ENCODE measurements at places on chromosomes 7 and 10.

DNA sequence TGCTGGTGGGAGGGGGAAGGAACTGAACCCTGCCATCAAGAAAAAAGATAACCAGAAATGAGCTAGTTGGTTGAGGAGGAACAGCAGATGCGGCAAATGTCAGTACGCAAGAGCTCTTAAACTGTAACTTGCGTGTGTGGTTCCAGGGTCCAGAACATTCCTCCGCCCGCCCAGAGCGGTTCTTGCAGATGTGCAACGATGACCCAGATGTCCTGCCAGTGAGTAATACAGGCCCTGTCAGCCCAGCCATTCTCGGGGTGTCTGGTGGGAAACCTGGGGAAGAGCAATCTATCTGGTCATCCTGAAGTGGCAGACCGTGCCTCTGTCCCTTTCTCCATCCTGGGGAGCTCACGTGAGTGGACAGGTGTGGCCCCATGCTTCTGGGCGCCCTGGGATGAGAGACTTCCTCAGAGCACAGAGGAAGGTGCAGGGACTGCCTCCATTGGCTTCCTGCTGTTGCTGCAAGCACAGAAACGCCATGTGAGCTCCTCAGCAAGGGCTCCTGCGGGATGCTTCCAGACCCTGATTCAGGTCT, 50.5 kb upstream of the ZMIZ2 start:
- DNase-seq = no peak

GRCh38 chr10:30007406-30007805, 52.0 kb downstream of the JCAD start:
- DNase-seq = no peak

DNA sequence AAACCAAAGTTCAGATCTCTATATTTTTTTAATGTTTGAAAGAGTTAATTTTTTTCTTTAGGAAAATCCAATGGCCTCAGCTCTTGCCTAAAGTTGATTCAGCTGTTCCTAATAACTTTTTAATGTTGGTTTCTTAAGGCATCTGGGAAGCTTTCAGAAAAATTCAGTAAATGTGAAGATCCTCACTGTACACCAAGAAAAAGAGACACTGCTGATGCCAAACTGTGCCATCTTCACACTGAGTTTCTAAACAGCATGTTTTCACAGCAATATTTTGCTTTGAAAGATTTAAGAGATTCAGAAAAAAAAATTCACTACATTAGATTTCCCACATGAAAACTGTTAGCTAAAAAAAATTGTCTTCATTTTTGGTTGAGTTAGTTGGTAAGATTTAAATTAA, 249.4 kb downstream of the NEBL start:
- DNase-seq = no peak

- DNase-seq = no peak
Measured at GRCh38 chr7:8386926-8387550, 46.4 kb upstream of the NXPH1 start.

DNA sequence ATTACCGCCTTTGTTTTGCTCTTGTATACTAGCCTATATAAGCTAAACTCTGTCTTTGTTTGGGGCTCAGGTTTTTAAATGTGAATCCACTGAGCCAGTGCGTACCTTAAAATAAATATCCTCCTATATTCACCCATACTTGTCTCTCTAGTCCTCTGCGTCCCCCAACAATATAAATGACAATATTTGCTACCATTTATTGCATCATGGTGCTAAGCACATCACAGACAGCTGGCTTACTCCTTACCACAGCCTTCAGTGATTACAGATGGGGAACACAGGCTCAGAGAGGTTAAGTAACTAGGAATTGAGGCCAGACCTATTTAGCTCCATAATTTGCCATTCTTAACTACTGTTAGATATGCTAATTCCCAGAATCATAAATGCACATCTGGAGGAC, 3.4 kb upstream of the ADCK2 start:
- no peak for DNase-seq

GRCh38 chr7:112125250-112125649, 80.9 kb downstream of the DOCK4 start:
- no peak for DNase-seq

DNA sequence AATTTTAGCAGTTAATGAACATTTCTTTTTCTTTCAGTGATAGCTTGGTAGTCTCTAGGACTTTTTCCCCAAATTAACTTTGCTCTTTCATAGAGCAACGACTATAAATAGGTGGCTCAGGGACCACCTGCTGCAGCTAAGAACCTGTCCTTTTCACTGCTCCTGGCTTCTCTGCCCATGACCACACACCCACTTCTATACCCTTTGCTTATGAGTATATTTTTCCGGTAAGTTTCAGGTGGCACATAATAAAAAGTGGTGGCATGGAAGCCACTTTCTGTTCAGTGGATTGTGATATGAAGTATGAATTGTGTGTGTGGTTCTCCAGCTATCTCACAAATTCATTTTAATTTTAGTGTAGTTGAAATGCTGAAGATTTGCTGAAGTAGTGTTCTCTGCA, 1.2 kb downstream of the ING3 start:
- no peak for DNase-seq

- DNase-seq = no peak
Measured at GRCh38 chr7:137545059-137545716, 201.7 kb upstream of the PTN start.

GRCh38 chr7:27515933-27516332, 146.8 kb downstream of the HIBADH start:
- DNase-seq = peak; percentile 56

- DNase-seq = no peak
Measured at GRCh38 chr7:132895231-132895630, 186.7 kb downstream of the CHCHD3 start.

DNA sequence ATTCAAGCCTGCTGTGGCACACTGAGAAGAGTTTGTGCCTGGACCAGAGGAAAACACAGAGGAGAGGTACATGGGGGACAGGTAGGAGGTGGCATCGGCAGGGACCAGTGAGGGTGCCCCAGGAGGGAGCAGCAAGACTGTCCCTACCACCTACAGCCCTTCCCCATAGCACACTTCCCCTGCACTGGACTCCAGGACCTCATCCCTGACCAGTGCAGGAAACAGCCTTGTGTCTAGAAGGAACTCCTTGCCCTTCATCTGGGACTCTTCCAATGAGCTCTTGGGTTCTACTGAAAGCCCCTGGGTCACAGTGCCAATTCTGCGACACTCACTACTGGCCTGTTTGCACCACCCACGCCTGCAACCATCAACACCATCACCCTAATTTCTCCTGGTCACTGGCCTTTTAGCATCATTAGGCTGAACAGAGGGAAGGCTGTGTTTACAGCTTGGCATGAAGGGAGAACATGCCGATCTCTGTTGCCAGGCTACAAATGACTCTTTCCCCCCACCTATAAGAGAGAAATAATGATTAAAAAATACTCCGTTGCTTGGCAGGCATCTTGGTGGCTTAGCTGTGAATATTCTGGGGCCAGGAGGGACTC, 371.9 kb upstream of the ZMIZ1 start:
- DNase-seq = no peak

DNA sequence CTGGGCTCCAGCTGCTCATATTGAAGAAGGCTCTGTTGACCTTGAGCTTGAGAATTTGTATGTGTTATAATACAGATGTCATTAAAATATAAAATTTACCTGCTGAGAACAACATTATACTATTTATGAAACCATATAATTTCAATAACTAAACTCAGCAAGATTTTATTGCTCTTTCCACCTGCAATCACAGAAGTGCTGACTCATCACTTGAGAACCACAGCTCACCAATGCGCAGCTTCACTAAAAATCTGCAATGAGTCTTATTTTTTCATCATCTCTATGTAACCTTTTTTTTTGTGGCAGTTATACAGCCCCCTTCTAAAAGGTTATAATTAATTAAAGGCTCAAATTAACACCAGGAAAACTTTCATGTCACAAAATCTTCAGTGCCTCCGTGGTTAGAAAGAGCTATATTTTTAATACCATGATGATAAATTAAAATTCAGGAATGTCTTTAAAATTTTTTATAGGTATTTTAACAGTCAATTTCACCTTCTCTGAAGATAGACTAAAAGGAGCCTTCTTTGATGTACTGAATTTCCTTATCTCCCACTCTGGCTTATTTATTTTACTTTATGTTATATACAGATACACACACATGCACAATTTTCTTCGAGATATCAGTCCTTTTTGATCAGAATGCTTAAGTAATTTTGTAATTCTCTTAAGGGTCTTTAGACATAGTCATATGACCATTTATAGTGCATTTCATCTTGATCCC, 102.7 kb downstream of the EVX1 start:
- no peak for DNase-seq

DNA sequence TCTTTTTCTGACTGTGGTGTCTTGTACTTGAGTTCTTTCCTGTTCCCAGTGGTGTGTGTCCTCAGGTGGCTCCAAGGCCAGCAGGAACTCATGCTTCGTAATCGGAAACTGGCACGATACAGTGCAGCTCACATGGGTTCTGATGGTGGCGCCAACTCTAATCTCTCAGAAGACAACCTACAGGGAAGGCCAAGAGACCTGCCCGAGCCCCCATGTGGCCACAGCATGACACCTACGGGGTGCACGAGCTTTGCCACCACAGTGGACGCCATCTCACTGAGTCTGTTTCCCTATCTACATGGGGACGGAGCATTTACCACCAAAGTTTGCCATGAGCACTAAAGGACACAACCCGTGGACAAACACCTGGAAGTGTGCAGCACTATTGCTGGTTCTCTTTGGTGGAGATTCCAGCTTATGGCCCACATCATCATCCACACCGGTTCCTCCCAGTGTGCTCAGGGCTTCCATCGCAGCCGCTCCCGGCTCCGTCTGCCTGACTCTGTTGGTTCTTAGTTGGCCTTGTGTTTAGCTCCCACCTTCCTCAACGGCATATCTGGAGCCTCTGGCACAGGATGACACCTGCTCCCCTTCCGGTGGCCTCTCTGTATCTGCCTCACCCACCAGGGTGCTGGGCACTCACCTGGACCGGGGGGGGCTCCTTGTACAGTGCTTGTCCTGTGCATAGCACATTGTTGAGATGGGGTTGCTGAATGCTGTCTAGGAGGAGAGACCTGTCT, 586.6 kb upstream of the MKI67 start:
- no peak for DNase-seq

- DNase-seq = no peak
Measured at GRCh38 chr10:106296750-106297392, 867.6 kb downstream of the SORCS1 start.

GRCh38 chr10:121165276-121165675, 314.1 kb downstream of the WDR11 start:
- no peak for DNase-seq

GRCh38 chr10:112393341-112393740, 19.4 kb downstream of the ACSL5 start:
- no peak for DNase-seq

- no peak for DNase-seq
Measured at GRCh38 chr10:16724509-16724908, 92.7 kb downstream of the RSU1 start.

- DNase-seq = no peak
Measured at GRCh38 chr10:78805176-78805575, 263.6 kb upstream of the ZMIZ1 start.

DNA sequence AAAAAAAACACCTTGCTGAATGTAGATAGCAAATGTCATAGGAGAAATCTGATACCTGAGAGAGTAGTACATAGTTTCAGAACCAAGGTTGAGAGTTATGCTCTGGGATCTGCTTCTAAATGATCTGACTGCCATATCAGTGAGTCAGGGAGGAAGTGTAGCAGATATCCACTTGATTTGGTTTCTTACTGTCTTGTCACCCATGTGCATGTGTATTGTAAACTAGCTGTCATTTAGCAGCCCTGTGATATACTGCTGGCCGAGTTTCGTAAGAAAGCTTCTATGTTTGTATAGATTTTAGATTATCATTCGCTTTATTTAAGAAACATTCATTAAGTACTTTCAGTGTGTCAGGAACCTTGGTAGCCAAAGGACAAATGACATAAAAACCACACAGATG, 42.0 kb downstream of the SP4 start:
- no peak for DNase-seq

DNA sequence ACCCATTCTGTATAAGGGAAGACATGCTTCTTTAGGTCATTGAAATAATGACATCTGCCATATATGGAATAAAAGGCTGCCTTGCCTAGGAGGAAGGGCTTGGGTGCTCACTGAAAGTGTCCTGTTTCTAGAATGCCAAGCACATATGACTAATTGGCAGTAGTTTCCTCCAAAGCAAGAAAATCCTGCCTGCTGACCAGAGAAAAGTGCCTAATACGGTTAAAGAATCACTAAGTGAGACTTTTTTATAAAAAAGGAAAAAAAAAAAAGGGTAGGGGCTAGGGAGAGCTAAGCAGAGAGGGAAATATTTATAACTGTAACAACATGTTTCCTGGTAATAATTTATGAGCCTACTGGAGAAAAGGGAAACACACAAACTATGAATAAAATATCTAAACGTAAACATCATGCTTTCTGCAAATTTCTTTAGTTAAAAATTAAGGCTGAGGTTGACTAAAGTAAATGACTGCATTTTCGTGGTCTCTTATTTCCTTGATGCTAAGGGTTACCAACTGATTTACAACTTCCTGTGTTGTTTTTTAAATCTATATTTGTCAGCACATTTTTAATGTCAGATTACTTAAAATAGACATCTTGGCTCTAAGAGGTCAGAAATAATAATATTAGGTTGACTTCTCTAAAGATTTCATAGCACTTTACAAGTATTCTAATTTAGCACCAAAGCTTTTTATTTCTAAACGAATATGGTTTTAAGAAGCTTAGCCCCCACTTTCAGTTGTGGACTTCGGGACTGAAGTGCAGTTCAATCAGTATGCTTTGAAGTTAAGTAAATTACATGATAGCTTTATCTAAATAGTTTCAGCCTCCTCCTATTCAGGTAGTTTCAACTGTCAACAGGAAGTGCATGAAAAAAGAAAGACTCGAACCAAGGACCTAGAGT, 89.6 kb downstream of the CABCOCO1 start:
- DNase-seq = no peak

- DNase-seq = peak; percentile 92
Measured at GRCh38 chr10:129963641-129964501, at the start of gene EBF3. Gene EBF3, minus strand, starts transcription at chr10:129964274. Its CDS starts 506 bp downstream, at chr10:129963768.

DNA sequence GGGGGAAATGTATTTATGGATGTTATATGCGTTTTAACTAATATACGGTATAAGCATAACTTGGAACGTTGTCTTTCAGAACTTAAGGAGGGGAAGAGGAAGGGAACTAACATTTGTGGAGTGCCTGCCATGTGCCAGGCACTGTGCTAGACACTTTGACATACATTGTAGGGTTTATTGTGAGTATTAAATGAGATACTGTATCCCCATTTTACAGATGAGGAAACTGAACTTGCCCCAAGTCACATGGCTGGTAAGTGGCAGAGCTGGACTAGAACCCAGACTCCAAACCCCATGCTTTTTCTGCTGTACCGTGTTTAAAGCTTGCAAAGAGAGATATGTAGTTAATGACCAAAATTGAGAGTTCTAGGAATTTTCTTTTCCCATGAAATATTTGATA, 74.6 kb downstream of the CREM start:
- no peak for DNase-seq

- DNase-seq = no peak
Measured at GRCh38 chr10:24428410-24428782, 219.5 kb downstream of the KIAA1217 start.

GRCh38 chr10:89064748-89065147, 74.2 kb downstream of the FAS start:
- DNase-seq = no peak

Data from GM23338 (cell line).